ENCODE measurements at places on chromosomes 5 and 9.
A peak's percentile ranks its signal among the peaks of the same experiment; 100 is the strongest.

GRCh38 chr5:111930449-111930848, 173.5 kb upstream of the NREP start:
- no peak for DNase-seq

DNA sequence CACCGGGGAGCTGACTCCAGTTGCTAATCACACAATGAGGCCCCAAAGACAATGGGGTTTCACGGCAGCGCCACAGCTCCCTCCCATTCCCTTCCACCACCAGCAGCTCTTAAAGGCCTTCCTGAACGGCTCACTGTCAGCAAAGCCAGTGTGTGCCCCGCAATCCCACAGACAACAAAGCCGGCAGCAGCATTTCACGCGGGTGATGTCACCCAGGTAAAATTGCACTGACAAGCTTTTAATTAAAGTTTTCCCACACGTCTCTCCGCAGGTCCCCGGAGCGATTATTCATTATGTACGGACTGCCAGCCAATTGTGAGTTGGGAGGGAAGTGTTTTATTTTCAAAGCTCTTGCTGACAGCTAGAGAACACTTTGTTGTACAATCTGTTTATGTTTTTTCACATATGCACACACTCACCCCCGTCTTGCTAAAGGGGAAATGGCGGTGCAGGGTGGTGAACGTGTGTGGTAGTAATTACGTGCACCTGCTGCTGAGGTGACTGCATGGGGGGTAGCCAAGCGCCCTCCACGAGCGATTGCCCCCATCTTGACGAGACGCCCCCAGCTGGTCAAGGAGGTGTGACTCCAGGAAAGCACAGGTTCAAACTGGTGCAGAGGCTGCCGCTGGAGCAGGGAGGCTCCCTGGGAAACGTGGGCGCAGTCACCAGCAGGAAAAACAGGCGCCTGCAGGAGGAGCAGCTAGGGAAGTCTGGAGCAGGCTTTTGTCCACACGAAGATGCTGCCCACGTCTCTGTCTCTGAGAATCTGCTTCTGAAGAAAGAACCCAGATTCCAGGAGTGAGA, 65.0 kb downstream of the IRX2 start:
- no peak for DNase-seq

DNA sequence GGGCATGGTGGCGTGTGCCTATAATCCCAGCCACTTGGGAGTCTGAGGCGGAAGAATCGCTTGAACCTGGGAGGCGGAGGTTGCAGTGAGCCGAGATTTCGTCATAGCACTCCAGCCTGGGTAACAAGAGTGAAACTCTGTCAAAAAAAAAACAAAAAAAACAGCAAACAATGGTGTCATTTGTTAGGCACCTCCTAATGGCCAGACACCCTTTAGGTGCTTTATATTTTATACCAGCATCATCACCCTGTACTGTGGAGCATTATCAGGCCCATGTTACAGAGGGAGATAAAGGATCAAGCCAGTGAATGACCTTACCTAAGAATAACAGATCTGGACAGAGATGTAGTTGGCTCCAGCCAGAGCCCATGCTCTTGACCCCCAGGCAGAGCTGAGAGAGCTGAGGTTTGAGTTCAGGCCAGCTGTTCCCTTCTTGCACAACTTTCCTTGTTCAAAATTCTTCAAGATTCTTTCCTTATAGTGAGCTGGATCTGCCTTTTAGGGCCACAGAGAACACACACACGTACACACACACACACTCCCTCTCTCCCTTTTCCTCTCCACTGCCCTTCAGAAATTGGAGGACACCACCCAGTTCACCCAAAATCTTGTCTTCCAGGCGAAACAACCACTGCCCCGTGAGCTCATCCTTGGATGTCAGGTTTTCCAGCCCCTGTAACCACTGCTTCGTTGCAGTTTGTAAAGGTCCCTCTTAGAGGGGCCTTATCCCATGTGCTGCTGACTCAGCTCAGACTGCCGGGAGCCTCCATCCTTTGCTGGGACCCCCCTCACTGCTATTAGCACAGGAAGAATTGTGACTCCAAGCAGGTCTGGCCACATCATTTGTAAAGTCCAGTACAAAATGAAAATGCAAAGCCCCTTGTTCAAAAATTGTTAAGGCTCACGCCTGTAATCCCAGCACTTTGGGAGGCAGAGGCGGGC, 10.4 kb upstream of the PTGES start:
- no peak for DNase-seq

GRCh38 chr9:87579781-87580541, 82.3 kb downstream of the DAPK1 start:
- DNase-seq: no peak

GRCh38 chr9:78486661-78487060, 189.7 kb downstream of the PSAT1 start:
- DNase-seq: no peak

DNA sequence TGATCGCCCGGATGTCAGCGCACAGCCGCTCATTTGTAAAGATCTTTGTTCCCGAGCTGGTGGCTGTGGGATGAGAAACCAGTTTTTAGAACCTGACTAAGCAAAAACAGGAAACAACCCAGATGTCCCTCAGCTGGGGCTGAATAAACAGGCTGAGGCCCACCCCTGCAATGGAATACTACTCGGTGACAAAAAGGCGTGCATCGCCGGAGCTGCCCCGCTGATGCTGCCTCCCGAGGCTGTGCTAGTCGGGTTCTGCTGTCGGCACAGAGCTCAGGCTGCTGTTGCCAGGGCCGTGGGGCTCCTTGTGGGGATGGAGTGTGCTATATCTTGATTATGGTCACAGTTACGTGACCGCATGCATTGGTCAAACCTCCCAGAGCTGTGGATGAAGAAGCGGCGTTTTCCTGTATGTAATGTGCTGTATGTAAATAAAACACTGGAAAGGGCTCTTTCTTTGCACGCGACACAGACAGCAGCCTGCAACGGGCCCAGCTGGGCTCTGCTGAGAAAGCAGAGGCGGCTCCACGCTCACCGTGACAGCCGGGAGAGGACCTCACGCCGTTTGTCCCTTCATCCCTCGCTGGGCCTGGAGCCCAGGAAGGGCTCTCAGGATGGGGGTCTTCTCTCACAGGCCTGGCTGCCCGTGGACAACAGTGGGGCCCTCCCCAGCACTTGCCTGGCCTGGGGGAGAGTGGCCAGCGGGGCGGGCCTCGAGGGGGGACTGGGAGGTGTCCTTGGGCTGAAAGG, 51.5 kb upstream of the RNU6ATAC start:
- no peak for DNase-seq

DNA sequence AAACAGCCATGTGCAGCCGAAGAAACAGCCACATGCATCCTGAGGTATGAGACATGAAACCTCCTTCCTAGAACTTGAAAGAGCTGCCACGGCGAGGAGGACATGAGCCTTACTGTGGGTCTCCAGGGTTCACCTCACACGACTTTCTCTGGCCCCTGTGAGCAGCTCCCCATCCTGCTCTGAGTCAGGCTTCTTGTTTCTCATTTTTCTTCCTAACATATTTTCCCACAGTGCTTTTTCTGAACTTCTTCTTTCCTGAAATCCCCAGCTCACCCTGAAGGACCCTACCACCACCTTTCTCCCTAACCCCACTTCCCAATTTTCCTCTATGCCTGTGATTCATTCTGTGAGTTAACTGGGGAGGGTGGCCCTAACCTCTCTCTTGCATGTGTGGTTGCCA, 33.7 kb upstream of the ADRB2 start:
- DNase-seq: no peak

DNA sequence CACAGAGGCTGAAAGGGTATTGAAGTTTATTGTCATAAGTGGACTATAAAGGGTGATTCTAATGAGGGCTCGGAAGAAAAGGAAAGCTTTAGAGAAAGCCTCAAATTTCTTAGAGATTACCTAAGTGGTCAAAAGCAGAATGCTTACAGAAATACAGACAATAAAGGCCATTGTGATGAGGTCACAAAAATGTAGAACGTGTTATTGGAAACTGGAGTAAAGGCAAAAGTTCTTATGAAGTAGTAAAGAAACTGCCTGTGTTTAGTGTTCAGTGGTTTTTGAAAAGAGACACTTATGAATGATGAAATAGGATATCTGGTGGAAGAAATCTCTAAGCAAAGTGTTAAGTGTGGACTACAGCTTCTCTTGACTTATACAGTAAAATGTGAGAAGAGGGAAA, 726.9 kb downstream of the DNAH5 start:
- DNase-seq: no peak

- peak; percentile 60 for DNase-seq
These were observed 257.9 kb upstream of the ANKRD55 start for GRCh38 chr5:56490971-56491468.

DNA sequence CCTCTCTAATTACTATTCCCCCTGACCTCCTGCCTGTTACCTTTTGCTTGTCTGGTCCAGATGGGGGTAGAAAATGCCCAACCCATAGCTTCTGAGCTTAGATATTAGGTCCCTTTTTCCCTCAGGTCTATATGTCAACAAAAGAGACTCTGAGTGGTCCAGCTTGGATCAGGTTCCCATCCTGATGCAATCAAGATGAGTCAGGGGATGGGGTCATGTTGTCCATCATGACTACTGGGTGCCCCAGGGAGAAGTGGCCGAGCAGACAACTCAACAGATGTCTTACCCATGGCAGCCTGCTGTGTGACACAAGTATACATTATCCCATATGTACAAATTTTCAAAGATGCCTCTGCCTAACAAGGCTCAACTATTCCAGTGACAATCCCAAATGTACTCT, 9.1 kb upstream of the ANKH start:
- no peak for DNase-seq

- no peak for DNase-seq
These were observed 110.3 kb downstream of the SLC12A2 start for GRCh38 chr5:128193665-128194390.

GRCh38 chr5:170907758-170908157, 45.9 kb downstream of the RANBP17 start:
- DNase-seq: no peak

DNA sequence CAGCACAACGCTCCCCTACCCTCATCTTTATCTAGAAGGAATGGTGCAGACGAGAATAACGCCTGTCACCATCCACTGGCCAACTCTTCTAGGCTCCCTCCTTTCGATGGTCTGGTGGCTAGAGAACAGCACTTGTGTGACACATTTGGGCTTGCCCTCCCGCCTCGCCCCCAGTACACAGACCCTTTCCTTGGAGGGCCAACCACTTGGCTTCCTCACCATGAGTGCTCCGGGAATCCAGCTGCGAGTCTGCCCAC, 1.4 kb downstream of the GNAQ start:
- DNase-seq: peak; percentile 18
